ENCODE measurements at places on chromosomes 1 and 21.

DNA sequence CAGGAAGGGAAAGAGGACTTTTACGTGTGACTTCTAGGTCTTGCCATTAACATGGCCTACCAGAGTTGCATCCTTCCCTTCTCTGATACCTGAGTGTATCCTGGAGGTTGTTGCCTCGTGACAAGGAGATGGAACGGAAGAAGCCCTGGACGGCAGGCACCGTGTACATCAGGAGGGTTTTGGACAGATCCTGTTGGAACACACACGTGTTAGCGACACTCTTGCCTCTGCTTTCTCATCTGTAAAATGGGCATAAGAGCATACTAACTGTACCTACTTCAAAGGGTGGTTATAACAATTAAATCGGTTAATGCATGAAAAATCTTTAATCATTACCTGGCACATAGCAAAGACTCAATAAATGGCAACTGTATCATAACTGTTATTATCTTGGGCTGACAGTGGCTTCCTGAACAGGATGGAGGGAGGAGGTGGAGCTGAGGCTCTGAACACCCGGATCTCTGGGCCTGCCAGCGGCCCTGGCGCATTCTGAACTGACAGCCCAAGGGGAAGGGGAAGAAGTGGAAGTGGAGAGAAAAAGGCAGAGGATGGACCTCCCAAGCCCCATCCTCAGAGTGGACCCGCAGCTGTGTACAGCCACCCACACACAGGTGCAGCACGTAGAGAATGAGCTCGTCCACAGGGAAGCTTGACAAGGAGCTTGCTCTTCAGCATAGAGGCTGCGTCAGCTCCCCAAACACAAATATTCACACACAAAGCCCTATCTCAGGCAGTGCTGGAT is 30.2 kb upstream of the EXOSC10 start:
- no peak for DNase-seq

GRCh38 chr21:38244885-38245869 is 11.6 kb upstream of the KCNJ15 start:
- peak; percentile 22 for DNase-seq

DNA sequence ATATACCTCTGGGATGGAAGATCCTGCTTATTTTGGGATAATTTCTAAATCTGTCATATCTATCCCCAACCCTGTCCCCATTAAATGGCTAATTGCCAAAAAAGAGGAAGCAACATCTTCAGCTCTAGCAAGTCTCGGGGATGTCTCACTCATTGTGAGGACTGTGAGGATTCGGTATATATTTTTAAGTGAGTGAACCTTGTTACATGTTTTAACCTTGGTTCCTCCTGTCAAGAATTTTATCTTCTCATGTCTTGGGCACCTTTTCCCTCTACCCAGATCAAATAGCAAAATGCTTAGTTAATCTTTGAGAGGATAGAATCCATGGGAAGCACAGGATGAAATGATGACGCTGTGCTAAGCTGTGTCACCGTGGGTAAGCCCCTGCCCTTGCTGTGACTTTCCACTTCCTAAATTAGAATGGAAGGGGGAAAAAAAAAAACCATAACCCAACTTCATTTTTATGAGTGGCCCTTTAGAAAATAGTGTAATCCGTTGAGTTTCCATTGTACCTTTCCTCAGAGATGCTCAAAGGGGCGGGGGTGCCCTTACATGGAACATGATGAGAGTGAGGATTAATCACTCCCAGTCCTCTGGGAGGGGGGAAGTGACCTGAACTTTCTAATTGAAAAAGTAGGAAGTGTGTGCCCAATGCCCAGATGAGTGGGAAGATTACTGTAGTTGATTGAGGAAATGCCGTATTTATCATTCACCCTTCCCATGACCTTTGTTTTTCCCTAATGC is 7.6 kb downstream of the ATP1A1 start:
- no peak for DNase-seq

- DNase-seq = no peak
These were observed 144.8 kb downstream of the GLUL start for GRCh38 chr1:182246783-182247182.

DNA sequence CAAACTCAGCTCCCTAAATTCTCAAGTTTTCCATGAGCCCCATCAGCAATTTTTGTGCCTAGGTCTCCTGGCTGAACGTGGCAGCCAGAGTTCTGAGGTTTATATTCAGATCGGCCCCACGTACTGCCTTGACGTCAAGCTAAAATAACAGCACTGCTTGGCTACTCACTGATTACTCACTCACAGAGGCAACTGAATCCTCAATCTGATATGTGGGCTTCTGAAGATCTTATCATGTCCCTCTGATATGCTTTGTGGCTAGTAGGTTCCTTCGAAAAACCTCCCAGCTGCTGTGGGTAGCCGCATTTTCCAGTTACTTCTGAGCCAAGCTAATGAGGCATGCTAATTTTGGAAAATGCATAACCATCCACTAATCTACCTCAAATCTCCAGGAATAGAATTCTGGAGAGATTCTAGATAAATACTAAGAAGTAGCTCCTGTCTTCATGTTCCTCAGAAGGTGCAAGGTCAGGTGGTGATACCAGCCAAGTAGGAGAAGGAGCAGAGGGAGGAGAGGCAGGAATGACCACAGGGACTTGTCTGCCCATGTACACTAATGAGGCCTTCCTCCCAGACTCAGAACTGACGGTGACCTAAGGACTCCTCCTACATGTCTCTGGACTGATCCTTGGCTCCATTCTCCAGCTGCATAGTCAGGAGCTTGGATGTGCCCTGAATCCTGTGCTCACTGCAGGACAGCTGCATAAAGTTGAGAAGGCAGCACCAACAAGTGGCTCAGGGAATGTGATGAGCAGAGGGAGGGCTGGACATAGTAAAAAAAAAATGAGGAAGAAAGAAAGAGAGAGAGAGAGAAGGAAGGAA is 263.7 kb downstream of the TNR start:
- DNase-seq = no peak

GRCh38 chr1:109984190-109984455 is 442 bp upstream of the AHCYL1 start:
- DNase-seq = no peak

GRCh38 chr1:218846181-218846580 is 327.5 kb upstream of the LYPLAL1 start:
- no peak for DNase-seq

GRCh38 chr1:27664291-27664690 is 7.7 kb downstream of the IFI6 start:
- DNase-seq = no peak

- no peak for DNase-seq
These were observed 119.7 kb downstream of the ETS2 start for GRCh38 chr21:38925478-38925877.

- peak; percentile 66 for DNase-seq
These were observed 17.7 kb downstream of the PTPRC start for GRCh38 chr1:198656500-198656932.

DNA sequence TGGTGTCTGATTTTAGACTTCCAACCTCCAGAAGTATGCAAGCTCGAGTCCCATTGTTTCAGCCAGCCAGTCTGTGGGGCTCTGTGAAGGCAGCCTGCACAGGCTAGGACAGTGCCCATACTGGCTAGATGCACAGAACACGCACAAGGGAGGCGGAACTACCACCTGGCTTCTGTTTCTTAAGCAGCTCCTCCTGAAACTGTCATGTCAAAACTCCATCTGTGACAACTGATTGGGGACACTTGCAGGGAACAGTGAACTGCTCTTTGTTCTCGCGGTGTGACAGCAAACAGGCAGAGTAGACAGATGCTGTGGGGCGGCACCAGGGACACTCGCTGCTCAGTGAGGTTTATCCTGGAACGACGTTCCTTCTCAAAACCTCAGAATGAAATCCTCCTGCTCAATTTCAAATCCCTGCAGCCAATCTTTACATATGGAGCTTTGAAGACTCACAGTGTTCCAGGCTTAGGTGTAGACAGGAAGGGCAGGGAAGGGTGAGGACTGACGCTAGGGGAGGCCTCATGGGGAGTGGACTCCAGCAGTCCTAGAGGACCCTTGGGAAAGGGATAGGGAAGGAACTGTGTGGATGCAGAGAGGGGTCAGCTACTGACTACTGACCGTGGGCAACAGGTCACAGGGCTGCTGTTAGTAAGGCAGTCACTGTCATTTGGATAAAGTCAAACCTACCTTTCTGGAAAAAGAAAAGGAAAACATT is 73.8 kb downstream of the ERG start:
- DNase-seq = no peak

DNA sequence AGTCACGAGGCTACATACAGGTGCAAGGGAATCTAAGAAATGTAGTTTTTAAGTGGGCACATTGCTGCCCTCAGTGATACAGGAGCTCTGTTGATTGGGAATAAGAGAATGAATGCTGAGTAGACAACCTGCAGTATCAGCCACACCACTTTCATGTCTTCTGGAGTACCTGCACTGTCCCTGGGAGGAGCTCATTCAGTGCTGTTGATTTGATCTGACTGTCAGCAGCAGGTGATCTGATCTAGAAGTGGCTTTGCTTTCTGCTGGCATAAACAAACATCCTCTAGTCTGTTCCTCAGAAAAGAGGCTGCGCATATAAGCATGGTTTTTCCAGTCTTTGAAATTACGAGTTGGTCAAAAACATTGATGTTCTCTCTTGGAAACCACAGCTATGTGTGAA is 35.5 kb upstream of the LRRC52 start:
- DNase-seq = no peak

DNA sequence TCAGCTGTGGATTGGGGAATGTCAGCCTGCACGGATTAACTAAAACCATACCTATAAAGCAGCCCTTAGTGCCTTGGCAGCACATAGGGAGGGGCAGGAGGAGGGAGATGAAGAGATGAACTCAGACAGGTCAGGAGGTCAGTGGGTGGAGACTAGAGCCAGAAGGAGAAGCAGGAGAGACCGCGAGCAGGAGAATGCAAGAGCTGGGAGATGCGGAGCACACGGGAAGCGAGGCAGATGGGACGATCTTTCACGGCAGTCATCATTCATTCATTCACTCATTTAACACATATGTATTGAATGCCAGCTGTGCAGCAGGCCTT is 41.9 kb downstream of the NEK2 start:
- DNase-seq = no peak

- no peak for DNase-seq
These were observed 79.7 kb upstream of the MARK1 start for GRCh38 chr1:220448217-220448616.

DNA sequence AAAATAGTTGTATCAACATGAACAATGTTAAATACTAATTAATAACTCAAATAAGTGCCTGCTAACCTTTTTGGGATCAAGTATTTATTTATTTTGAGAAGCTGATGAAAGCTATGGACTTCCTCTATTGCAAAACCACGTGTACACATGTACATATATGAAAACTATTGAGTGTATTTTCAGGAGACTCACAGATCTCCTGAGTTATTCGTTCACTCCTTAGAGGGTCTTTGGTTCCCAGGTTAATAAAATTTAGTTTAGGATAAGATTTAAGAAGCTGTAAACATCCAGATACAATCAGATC is 130.5 kb downstream of the DISC1 start:
- no peak for DNase-seq

DNA sequence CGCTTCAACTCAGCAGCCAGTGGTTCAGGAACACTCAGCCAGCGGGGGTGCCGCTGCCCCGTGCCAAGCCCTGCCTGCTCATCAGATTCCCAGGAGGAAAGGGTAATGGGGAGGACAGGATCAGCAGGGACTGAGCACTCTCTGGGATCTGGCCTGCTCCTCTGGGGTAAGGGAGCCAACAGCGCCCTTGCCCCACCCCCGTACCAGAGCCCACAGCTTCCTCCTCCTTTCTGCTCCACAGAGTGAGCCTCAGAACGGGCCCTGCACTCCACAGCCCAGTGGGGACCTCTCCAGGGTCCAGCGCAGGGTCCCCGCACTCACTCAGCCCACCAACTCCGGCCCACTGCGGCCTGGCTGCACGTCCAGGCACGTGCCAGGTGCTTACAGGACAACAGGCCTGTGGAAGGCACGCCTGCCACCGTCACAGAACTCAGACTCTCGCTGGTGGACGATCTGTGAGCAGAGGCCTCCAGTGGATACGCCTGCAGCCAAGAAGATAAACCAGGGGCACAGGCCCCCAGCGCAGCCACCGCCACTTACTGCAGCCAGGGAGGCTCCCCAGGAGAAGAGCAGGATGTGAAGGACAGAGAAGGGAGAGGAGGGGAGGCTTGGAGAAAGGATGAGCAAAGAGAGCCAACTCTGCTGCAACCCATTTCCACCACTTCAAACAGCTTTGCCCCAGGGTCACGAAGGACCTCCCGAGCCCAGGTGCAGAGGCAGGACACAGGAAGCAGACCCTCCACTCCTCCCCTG is 2.1 kb downstream of the MEGF6 start:
- no peak for DNase-seq

GRCh38 chr21:40271164-40271563 is 403.9 kb downstream of the PCP4 start:
- no peak for DNase-seq

GRCh38 chr1:163610486-163610885 is 288.7 kb downstream of the NUF2 start:
- DNase-seq = no peak

GRCh38 chr1:33282791-33283190 is 26.5 kb downstream of the ZNF362 start:
- no peak for DNase-seq

DNA sequence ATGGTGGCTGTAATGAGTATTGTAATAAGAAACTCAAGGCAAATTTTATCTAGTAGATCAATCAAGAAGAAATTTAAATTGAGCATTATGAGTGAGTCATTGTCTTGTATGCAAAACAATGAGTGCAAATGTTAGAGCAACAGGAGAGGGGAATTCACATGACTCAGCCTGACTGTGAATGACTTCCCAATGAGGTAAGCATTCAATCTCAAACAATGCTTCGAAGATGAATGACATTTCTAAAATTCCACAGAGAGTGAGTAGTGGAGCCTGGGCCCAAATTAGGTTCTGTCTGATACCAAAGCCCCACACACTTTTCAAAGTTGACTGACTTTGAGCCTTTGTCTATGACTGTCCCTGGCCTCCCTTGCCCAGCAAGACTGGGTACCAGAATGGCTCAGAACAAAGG is 738.0 kb downstream of the PTPRU start:
- no peak for DNase-seq

- DNase-seq = no peak
These were observed 12.9 kb downstream of the KCNE1 start for GRCh38 chr21:34499116-34499515.

GRCh38 chr1:198155253-198155652 is 1.5 kb upstream of the NEK7 start:
- no peak for DNase-seq

GRCh38 chr1:4657244-4657789 is 2.9 kb downstream of the AJAP1 start:
- no peak for DNase-seq

GRCh38 chr1:226476648-226477319 is 68.9 kb upstream of the PARP1 start:
- DNase-seq = no peak

DNA sequence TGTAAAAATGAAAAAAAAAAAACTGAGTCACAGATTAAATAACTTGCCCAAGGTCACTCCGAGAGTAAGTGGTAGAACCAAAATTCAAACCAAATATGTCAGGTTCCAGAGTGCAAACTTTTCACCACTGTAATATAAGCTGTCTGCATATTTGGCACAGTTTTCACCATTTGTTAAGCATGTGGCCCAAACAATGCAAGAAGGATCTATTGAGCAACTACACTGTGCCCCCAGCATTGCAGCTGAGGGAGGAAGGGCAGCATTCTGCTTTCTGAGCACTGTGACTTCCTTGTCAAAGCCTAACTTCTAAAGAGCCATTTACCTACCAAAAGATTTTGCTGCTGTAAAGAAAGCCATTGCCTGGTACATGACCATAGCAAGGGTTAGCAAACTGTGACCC is 133.4 kb downstream of the SYT2 start:
- no peak for DNase-seq

All from activated gamma-delta T cell treated with Interleukin-2 at 50 U/mL for 16 hours (primary cell).